ENCODE measurements at places on chromosomes 3 and 15.

GRCh38 chr15:63985221-63986184 lies 60.8 kb downstream of the DAPK2 start:
- DNase-seq, result peak; percentile 70

DNA sequence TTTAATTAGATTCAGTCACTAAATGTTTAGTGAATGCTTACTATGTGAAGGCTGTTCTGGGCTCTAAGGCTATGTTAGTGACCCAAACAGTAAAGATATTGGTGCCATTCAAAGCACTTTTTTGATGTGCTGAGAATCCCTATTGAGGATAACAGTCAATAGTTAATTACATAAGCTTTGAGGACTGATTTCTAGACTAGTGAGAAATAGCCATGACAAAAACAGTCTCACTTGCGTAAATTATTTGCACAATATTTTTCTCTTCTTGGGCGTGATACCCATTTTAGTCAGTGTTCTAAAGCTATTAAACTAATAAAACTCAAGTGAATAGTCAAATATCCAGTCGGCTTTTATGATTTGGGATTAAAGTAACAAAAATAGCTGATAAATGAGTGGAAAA lies 74.6 kb downstream of the UBE2E2 start:
- DNase-seq, result no peak

DNA sequence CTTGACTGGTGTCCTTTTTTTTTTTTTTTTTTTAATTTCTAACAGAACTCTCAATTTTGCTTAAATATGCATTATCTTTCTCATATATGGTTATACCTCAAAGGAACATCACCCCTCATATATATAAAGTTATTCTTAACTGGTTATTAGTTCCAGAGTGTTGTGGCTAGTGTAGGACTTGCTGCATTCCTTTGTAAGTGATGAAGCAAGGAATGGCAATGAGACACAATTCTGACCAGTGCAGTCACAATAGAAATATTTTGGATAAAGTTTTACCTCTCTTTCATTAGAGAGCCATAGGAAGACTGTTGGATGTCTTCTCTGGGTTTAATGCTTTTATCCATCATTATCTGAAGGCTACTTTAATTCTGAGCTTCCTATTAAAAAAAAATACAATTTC lies 75.5 kb upstream of the CBLB start:
- no peak for DNase-seq

DNA sequence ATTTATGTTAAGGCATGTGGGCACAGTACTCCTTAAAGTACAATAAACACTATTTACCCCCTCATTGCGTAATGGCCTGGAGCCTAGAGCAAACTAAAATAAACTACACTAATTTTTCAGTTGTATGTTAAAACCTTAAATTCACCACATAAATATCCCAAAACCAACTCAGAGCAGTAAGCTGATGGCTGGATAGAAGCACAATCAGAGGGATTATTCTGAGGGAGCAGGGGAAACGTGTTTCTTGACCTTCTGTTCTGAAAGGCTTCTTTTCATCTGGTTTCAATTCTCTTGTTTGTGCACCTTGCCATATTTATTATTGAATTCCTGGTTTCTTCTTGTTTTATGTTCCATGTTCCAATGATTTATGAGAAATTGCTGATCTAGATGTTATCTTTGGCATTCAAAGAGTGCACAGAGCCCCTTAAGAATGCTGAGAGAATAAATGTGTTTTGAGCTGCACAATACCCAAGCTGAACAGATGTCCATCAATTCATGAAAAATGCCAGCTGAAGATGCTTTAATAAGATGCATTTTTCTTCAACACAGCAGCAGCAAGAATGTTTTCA lies 29.6 kb downstream of the RPL22L1 start:
- DNase-seq, result no peak

DNA sequence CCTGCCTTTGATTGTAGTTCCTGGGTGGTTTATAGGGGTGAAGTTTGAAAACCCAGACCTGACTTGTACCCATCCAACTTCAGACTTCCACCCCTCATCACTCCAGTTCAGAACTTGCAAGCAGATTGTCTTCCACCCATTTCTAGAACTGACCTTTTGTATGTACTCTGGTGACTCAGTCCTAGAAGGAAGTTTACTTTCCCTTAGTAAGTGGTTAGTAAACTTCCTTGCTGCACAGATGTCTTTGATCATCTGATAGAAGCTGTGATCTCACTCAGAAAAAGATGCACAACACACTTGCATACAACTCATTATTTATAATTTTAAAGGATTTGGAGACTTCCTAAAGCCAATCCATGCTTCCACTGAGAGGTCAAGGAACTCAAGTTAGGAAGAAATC lies 368.0 kb downstream of the MFSD1 start:
- DNase-seq, result no peak

DNA sequence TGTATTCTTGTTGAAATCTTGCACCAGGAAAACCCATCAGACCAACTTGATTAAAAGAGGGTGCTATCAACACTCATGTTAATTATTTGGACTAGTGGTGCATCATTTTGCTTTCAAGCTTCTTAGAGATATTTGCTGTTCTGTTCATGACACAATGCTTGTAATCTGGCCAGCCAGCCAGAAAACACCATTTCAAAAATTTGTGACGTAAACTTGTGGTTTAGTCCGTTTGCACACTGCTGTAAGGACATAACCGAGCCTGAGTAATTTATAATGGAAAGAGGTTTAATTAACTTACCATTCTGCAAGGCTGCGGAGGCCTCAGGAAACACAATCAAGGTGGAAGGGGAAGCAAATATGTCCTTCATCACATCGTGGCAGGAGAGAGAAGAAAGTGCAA lies 374.3 kb upstream of the TGFBR2 start:
- DNase-seq, result no peak

GRCh38 chr3:31234145-31234544 lies 298.6 kb upstream of the STT3B start:
- DNase-seq, result no peak

DNA sequence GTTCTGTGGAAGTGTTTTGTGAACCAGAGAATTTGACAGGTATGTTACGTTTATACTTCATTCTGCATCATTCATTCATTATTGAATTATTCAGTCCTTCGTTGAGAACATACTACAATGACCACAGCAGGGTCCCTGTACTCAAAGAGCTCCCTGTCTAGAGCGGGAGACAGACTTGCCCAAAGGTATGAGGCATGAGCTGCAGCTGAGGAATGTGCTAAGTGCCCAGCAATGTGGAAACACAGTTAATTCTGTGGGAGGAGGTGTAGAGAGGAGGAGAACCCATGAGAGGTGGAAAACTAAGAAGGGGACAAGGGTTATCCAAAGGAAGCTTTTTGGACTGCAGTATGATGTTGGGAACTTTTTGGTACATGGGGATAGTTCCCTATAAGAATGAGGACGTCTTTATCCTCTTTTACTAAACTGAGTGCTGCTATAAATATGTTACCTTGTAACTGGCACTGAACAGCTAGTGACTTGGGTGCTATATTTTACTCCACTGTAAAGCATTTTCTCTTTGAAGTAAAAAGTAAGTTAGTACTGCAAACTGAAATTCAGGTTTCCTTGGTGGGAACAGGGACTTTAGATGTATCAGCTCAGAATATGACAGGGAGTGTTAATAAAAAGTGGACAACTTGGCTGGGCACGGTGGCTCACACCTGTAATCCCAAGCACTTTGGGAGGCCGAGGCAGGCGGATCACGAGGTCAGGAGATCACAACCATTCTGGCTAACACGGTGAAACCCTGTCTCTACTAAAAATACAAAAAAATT lies 5.7 kb downstream of the SMAD3 start:
- no peak for DNase-seq

DNA sequence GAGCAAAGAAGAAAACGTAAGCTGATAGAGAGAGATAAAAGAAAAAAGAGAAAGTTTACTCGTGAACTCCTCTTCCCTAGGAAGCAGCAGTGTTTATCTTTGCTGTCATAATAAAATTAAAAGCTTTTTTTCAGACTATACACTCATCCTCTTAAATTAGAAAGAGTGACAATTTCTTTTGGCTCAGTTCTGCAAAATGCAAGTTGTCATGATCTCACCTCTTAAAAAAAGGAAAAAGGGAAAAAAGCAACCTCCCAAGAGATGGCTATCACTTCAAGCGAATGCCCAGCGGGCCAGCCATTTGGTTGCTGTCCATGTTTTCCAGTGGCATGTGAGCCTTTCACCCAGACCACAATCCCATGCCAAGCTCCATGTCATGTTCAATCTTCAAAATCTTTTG lies 7.0 kb upstream of the THBS1 start:
- DNase-seq, result no peak

DNA sequence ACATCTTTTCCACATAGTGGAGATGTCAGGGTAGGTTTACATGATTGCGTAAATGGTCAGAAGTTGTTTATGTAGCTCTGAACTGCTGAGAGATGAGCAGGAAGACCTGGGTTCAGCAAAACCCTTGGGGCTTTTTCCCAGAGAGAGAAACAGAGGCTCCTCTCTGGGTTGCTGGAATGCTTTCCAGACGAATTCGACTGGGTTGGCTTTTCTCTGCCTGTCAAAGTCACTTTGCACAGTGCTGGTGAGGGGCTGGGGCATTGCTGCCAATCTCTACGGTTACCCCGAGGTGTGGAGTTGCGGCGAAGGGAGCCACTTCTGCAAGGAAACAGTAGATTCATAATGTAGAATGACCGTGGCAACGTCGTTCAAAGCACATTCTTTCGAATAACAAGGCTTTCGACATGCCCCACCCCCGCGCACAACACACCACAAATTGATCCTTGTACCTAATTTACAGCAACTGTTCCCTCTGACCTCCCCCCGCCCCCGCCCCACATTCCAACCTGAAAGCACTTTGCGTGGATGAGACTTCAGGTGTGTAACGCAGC lies 950 bp upstream of the CNTN4 start:
- DNase-seq, result no peak

GRCh38 chr3:10428406-10429091 lies 76.8 kb downstream of the ATP2B2 start:
- no peak for DNase-seq

DNA sequence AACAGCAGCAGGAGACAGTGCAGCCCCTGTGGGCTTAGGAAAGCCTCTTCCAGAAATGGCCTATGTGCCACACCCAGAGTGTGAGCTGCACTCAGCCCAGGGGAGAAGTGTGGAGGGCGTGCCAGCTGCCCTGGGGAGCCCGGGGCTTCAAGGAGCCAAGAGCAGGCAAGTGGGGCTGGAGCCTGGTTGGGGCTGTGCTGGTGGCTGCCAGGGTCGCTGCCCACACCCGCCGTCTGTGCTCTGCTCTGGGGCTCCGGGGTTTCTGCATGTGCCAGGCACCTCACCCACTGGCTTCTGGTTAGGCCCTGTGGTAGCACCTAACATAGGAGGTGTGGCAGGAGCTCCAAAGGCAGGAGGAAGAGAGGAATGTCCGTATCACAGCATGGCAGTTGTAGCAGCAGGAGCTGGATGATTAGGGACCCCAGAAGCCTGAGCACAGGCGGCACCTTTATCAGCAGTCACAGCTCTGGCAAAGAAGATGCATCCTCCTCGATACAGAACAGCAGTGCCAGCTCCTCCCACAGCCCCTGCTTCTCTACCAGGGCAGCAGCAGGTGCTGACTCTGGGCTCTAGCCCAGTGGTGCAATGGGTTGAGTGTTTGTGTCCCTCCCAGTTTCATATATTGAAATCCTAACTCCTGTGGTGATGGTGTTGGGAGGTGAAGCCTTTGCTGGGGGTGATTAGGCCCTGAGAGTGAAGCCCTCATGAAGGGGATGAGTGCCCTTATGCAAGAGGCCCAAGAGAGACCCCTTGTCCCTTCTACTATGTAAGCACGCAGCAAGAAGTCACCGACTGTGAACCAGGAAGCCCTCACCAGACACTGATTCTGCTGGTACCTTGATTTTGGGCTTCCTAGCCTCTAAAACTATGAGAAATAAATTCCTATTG lies 70.0 kb upstream of the KLF13 start:
- no peak for DNase-seq

- DNase-seq, result no peak
Measured at GRCh38 chr3:143595456-143596077, 252.7 kb downstream of the SLC9A9 start.

DNA sequence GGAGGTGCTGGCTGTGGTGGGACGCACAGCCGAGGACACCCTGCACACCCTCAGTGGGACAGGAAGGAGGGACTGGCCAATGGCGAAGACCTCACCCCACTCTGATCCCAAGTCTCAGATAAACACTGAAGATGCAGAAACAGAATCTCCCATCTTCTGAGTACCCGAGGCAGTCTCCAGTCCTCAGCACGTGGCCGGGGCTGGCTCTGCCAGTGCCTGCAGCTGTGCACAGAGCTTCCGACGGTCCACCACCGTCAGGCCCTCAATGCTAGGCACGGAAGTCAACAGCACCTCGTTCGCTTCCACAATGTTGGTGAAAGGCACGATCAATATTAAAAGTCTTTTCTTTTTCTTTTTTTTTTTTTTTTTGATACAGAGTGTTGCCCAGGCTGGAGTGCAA lies 16.8 kb upstream of the OCA2 start:
- peak; percentile 15 for DNase-seq

DNA sequence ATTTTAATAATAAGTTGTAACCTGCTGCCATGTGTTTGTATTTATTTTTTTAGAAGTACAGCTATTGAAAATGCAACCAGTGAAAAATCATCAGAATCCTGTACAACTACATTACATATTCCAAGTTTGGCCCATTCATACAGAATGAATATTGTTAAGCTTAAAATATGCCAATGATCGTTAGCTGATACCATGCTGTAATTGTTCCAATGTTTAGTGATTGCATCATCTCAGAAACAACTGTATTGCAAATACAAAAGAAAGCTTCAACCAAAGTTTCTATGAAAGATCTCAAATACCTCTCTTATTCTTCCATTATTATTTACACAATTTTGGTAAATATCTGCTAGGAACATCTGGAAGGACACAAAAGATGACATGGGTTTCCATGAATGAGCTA lies 51.6 kb upstream of the ALCAM start:
- DNase-seq, result no peak

DNA sequence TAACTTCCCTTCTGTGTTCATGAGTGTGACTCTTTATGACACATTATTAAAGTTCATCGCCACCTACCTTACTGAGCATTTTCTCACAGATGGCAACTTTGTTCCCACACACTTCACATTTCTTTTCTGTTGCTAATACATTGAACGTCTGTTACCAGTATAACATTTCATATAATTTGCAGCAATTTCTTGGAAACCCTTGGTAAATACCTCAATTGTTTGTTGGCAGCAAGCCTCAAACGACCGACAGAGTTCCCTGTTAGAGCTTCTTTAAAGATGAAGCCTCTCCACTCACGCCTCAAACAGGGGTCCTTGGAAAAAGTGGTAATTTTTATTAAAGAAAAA lies 3.2 kb upstream of the CHSY1 start:
- DNase-seq, result no peak

- DNase-seq, result no peak
Measured at GRCh38 chr3:70980646-70981170, 602.8 kb downstream of the FOXP1 start.

DNA sequence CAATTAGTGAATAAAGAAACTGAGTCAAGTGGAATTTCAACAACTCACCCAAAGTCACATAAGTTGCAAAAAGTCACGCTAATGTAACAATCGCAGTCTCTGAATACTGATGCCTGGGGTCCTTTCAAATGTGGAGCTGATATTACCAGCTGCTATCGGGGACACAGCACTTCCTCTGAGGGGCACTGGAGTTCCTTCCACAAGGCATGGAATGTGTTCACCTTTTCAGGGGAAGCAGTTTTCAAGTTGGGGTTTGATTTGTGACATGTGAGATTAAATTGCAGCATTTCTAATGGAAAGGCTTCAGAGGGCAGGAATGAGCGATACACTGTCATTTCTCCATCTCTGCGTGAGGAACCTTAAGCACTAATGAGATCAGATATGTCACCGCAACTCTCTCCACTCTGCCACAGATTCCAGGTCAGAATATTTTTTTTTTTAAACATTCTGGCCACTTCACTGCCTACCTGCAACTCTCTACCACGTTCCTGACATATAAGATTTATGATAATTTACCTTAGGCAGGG lies 807.2 kb upstream of the CFAP20DC start:
- no peak for DNase-seq

GRCh38 chr3:24389108-24390090 lies 105.3 kb downstream of the THRB start:
- no peak for DNase-seq

Measured in left lobe of liver (tissue), 2 donors.